ENCODE measurements at places on chromosomes 6 and 20.

GRCh38 chr6:156065849-156066248, 610.2 kb upstream of the NOX3 start:
- no peak for DNase-seq

DNA sequence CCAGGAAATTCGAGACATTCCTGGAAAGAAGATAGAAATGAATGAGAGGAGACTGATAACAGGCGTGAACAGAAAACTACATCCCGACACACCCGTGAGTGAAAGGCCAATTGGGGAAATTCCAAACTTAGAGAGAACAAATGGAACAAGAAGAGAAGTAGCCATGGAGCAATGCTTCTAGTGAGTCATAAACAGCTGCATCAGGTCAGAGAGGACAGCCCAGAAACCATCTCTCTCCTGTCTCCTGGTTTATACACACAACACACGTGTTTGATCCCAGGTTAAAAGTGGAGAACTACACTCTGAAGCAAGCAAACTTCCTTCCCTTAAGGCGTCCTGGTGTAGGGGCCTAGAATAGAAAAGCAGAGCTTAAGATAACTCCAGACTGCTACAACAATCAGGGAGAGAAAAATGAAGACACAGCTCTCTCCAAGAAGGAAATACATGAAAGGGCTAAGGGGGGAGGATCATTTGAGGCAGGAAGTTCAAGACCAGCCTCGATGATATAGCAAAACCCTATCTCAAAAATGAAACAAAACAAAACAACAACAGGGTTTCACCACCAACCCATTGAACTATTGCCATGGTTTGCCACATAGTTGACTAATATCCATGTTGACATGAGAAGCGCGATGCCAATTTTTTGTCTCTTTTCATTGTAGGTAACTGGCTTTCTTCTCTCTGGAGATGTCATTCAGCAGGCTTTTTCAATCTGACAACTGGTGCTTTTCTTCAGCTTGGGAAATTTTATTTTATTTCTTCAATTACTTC, 26.9 kb downstream of the NRN1 start:
- DNase-seq: no peak

DNA sequence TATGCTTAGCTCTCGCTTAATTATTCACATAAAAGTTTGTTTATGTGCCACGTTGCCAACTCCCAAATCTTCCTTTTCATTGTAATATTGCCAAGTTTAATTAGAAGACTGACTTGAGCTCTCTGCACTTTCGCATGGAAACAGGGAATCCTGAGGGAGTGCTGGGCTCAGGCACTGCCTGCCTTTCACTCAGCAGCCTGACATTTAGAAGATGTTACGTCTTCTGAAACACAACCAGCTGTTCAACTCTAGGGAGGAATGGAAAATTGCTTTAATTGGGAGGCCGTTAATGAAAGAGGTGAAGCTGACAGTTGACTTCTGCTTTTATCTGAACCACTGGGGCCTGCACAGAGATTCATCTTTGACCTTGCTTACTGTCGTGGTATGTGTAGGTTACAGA, 77.4 kb upstream of the MTHFD1L start:
- no peak for DNase-seq

- no peak for DNase-seq
Measured at GRCh38 chr6:47629954-47630353, 68.4 kb upstream of the ADGRF4 start.

- DNase-seq: no peak
Measured at GRCh38 chr6:16236631-16237199, 1.7 kb upstream of the GMPR start.
